T-cell (primary cell): ENCODE measurements at places on chromosomes 2 and 18. TPM values are rescaled to one million over a fixed set of nuclear protein-coding genes. Genes with fewer than 3 reads are reported as not detected.

- no peak for DNase-seq
- no peak overlapping the region for H3K4me3 ChIP-seq
- H3K36me3 ChIP-seq = no peaks in the 10 kb centered on the region
- H3K27ac ChIP-seq = no peak overlapping the region
- H3K4me1 ChIP-seq = no peaks in the 10 kb centered on the region
These were observed 304.0 kb downstream of the DYSF start for GRCh38 chr2:71757351-71757750.

DNA sequence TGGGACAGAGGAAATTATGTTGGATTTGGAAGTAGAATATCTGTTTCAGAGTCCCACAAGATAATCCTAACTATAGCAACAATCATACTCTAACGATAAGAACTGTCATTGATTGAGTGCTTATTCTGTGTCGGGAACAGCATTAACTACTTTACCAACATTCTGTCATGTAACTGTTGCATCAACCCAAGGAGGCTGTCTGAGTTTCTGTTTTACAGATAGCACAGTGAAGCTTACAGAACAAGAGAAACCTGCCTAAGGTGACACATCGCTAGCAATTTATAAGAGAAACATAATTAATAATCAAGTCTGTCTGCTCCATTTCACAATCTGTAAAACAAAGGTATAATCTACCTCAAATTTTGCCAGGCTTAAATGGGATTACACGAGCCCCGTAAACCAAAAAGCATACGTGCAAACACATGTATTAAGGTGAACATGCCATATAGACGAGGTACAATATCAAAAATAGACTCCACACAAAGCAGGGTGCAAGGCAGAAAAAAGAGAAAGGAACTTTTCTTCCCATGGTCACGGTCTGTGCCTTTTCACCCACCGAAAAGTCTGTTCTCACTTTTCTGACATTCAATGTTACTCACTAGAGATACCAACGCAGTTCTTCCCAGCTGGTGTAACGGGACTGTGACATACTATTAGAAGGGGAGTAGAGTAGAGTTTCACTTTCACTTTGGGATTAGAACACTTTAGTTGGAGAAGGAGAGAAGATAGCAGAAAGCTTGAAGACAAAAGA is 37.2 kb upstream of the SLC8A1 start:
- peaks cover 9% of the 10 kb centered on the region for H3K4me1 ChIP-seq
- no peaks in the 10 kb centered on the region for H3K27me3 ChIP-seq
- no peak for DNase-seq

The FABP1 gene
- 0.49 TPM for total RNA-seq

The GPAT2 gene
- not detected for total RNA-seq

- no peak overlapping the region for H3K4me3 ChIP-seq
- DNase-seq = no peak
- no peaks in the 10 kb centered on the region for H3K27me3 ChIP-seq
These were observed 64.4 kb downstream of the KLHL29 start for GRCh38 chr2:23449413-23449812.

DNA sequence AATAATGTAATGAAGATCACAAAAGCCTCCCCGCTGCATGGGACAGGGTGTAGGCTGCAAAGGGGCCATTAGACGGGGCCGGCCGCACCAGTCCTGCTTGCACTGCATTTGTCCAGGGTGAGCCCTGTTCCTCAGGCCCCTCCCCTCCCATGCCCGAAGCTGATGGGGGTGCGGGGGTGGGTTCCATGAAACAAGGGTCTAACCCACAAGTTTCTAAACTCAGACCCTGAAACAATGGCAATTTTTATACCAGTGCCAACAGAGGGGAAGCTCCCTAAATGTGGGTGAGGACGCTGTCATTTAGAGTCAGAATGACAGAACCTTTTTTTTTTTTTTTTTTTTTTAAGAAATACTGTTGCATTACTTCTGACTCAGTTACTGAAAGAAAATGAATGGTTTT is 39.7 kb downstream of the HS6ST1 start:
- H3K4me1 ChIP-seq = peaks cover 48% of the 10 kb centered on the region
- H3K27me3 ChIP-seq = no peaks in the 10 kb centered on the region
- H3K27ac ChIP-seq = no peak overlapping the region
- H3K36me3 ChIP-seq = no peaks in the 10 kb centered on the region

The RAX gene
- total RNA-seq = not detected

The RIT2 gene
- not detected for total RNA-seq

The TCF23 gene
- total RNA-seq = not detected

GRCh38 chr2:149781263-149781808 is 193.8 kb upstream of the MMADHC start:
- H3K27me3 ChIP-seq = no peaks in the 10 kb centered on the region
- H3K4me3 ChIP-seq = no peak overlapping the region
- no peaks in the 10 kb centered on the region for H3K4me1 ChIP-seq
- no peak for DNase-seq

The AKAIN1 gene
- total RNA-seq = not detected

- DNase-seq = no peak
- H3K4me1 ChIP-seq = no peaks in the 10 kb centered on the region
- no peaks in the 10 kb centered on the region for H3K27me3 ChIP-seq
- no peaks in the 10 kb centered on the region for H3K36me3 ChIP-seq
- no peak overlapping the region for H3K27ac ChIP-seq
These were observed 123.4 kb upstream of the PDE1A start for GRCh38 chr2:182550234-182550633.

DNA sequence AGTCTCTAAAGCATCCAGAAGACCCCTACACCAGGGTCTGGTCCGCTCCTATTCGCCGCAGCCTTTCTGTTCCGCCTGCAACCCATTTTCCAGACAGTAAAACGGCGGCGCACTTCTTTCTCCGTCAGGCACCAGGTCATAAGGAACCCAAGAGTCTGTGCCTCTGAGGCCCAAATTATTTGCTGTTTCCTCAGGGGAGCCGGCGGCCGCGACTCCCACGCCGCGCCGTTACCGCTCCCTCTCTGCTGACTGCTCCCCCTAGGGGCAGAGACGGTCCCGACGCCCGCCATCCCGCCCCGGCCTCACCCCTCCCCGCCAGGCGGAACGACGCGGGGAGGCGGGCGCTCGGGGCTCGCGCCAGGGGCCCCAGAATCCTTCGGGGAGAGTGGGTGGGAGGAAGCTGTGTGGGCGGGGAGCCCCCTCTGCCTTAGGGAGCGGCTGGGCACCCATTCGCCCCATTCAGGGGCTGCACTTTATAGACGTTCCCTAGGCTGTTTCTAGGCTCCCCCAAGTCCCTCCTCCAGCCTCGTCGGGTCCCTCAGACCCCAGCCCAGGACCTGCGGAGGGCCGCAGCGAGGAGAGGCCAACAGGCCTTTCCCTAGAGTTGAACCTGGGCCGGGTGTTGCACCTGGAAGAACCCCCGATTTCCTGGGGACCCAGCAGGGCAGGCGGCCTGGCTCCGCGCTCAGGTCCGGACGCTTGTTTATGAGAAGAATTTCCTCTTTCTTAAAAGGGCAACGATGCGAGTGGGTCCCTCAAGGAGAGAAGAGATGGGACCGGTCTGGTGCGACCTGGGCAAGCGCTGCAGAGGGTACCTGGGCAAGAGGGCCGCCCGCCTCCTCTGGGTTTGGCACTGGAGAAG is 3.6 kb upstream of the CTDSP1 start:
- H3K4me3 ChIP-seq = peak overlapping the region; percentile 98
- H3K4me1 ChIP-seq = peaks cover 26% of the 10 kb centered on the region
- no peaks in the 10 kb centered on the region for H3K27me3 ChIP-seq

DNA sequence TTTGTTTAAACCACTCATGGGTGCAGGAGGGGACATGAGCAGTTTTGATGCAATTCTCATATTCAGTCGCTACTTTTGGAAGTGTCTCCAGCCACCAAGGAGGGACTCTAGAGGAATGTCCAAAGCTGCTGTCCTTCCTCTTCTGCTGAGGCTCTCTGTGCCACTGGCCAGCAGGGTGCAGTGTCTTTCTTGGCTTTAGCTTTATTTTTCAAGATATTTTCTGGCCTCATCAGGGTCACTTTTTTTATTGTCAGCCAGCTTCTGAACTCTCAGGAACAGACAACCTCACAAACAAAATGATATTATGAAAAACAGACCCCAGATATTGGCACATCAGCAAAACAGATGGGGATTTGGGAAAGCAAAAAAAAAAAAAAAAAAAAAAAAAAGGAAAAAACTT is 289.3 kb upstream of the ZSWIM2 start:
- no peak overlapping the region for H3K27ac ChIP-seq
- no peaks in the 10 kb centered on the region for H3K27me3 ChIP-seq
- no peaks in the 10 kb centered on the region for H3K36me3 ChIP-seq
- H3K4me3 ChIP-seq = no peak overlapping the region

DNA sequence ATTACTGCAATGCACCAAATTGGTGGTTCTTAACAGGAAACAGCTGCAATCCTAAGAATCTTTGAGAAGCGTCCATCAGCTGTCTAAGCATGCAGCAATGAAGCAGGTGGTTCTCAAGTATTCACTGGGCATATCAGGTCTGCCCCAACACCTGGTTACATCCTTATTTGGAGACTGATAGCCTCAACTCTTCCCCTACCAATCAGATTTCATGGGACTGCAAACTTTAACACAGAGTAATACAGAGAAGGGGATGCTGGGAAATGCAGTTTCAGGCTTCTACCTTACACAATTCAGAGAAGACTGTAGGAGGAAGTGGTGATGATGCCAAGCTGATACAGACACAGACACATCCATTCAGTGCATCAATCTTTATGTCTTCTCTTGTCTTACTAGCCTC is 240.5 kb downstream of the BCL2 start:
- no peaks in the 10 kb centered on the region for H3K36me3 ChIP-seq
- no peaks in the 10 kb centered on the region for H3K27me3 ChIP-seq
- DNase-seq = no peak
- H3K4me1 ChIP-seq = peaks cover 3% of the 10 kb centered on the region
- H3K27ac ChIP-seq = no peak overlapping the region
- no peak overlapping the region for H3K4me3 ChIP-seq

DNA sequence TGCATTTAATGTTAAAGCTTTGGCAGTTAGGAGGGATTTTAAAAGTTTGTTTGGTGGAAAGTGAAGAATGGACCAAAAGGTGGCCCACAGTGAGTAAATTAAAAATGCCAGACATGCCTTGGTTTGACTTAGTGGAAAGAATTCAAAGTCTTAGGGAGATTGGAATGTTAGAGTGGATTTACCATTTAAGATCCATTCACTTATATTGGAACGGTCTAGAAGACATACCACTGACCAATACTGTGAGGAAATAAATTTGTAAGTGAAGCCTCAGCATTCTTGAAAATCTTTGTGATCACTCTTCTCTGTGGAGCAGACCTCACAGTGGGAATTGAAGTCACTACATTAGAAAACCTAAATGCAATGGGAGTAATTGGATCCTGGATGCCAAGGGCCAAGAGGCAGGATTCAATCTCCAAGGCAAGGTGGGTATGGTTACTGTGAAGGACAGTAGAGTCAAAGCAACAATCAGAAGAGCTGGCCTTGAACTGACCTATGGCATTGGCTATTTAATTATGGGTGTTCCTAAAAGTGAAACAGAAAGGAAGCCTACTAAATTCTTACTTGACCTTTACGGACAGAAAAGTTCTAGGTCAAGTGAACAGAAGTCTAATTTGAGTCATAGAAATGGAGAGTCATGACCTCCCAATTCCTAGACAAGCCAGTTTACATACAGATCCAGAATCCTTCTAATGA is 40.2 kb upstream of the VRK2 start:
- H3K4me3 ChIP-seq = no peak overlapping the region
- no peaks in the 10 kb centered on the region for H3K4me1 ChIP-seq
- H3K27me3 ChIP-seq = no peaks in the 10 kb centered on the region
- H3K36me3 ChIP-seq = no peaks in the 10 kb centered on the region
- DNase-seq = no peak
- no peak overlapping the region for H3K27ac ChIP-seq

The CROCC2 gene
- not detected for total RNA-seq

DNA sequence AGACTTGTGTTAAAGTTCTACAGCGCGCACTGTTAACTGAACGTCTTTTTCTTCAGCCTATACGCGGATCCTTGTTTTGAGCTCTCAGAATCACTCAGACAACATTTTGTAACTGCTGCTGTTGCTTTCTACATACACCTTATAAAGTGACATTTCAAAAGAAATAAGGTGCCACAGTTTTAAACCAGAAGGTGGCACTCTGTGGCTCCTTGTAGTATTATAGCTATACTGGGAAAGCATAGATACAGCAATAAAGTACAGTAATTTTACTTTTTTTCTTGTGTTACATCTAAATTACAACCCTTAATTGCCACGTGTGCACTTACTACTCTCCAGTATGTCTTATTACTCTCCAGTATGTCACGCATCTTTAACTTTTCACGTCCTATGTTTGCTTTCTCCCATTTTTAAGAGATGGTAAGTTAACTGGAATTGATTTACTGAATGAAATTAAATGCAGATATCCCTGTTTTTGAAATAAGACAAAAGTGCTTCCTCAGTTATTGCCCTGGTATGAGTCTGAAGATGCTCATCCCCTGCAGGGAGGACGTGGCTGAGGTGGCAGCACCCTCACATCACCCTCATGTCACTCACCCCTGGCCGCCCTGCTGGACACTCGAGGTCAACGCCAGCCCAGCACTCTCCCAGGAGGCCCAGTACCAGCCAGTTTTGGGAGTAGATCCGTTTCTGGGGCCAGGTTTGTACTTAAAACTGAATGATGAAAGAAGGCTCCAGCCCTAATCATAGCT is 37.8 kb downstream of the GORASP2 start:
- no peak overlapping the region for H3K27ac ChIP-seq
- H3K36me3 ChIP-seq = peaks cover 55% of the 10 kb centered on the region
- no peaks in the 10 kb centered on the region for H3K27me3 ChIP-seq
- H3K4me1 ChIP-seq = no peaks in the 10 kb centered on the region
- H3K4me3 ChIP-seq = no peak overlapping the region

DNA sequence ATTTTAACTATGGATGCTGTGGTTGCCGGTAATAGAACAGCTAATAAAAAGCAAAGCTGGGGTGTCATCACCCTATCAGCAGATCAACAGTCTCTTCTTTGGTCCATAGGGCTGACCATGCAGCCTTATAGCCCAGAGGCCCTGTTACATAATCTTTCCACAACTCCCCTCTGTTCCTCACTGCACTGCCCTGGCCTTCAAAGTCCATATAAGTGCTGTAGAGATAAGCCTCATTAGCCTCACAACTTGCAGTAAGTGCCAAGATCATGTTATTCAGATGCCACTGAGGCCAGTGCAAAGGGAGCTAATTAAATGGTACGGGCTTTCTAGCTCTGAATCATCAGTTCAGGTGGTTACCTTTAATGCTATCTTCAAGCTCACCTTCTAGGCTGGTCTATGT is 89.7 kb upstream of the CXCR4 start:
- no peak overlapping the region for H3K27ac ChIP-seq
- H3K27me3 ChIP-seq = no peaks in the 10 kb centered on the region
- peaks cover 6% of the 10 kb centered on the region for H3K4me1 ChIP-seq
- H3K4me3 ChIP-seq = no peak overlapping the region
- no peaks in the 10 kb centered on the region for H3K36me3 ChIP-seq

GRCh38 chr2:692767-693166 is 15.6 kb upstream of the TMEM18 start:
- DNase-seq = no peak
- H3K36me3 ChIP-seq = no peaks in the 10 kb centered on the region
- H3K27me3 ChIP-seq = no peaks in the 10 kb centered on the region

DNA sequence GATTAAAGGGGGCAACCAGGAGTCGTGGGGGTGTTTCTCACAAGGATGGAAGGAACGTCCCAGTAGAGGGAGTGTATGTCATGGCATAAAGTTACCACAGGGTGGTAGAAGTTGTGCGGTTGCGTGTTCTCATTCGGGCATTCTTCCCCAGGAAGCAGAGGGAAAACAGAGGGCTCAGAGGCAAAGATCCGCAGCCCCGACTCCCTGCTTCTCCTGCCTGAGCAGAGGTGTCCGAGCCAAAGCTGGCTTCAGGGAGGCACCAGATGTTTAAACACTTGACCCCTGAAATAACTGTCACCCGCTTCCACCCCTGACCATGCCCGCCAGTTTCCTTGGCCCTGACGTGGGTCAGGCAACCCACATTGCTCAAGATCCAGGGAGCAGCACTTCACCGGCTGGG is 83.7 kb downstream of the EN1 start:
- H3K4me3 ChIP-seq = no peak overlapping the region
- DNase-seq = no peak
- peaks cover 7% of the 10 kb centered on the region for H3K27me3 ChIP-seq
- no peaks in the 10 kb centered on the region for H3K36me3 ChIP-seq
- no peak overlapping the region for H3K27ac ChIP-seq
- H3K4me1 ChIP-seq = no peaks in the 10 kb centered on the region
